Osteoblast (primary cell): ENCODE measurements at places on chromosomes 12 and 14. TPM values are rescaled to one million over a fixed set of nuclear protein-coding genes. Genes with fewer than 3 reads are reported as not detected.

GRCh38 chr14:99966037-99966835, 99.0 kb upstream of the EVL start:
- peaks cover 3% of the 10 kb centered on the region for H3K27me3 ChIP-seq
- no peaks in the 10 kb centered on the region for H3K36me3 ChIP-seq
- DNase-seq = no peak
- peaks cover 20% of the 10 kb centered on the region for H3K4me1 ChIP-seq
- H3K27ac ChIP-seq = no peak overlapping the region

- no peaks in the 10 kb centered on the region for H3K36me3 ChIP-seq
- H3K27me3 ChIP-seq = no peaks in the 10 kb centered on the region
- no peak overlapping the region for H3K27ac ChIP-seq
Measured at GRCh38 chr14:105477660-105478397, 3.2 kb downstream of the CRIP2 start.

GRCh38 chr14:30194741-30195148, 267.1 kb upstream of the PRKD1 start:
- H3K4me1 ChIP-seq = peaks cover 54% of the 10 kb centered on the region
- DNase-seq = no peak
- H3K27ac ChIP-seq = peak overlapping the region; percentile 91
- H3K36me3 ChIP-seq = no peaks in the 10 kb centered on the region
- no peaks in the 10 kb centered on the region for H3K27me3 ChIP-seq

GRCh38 chr14:54366736-54367735, 29.8 kb upstream of the CDKN3 start:
- no peak overlapping the region for H3K27ac ChIP-seq
- DNase-seq = no peak
- peaks cover 5% of the 10 kb centered on the region for H3K27me3 ChIP-seq
- no peaks in the 10 kb centered on the region for H3K36me3 ChIP-seq

Gene MFAP5
- total RNA-seq = 57.9 and 88.4 TPM in 2 replicates

Gene RTN1
- total RNA-seq = under 0.01 and 0.29 TPM in 2 replicates
